ENCODE measurements at places on chromosomes 1 and 21.

- DNase-seq, result no peak
These were observed 18.8 kb downstream of the WNT9A start for GRCh38 chr1:227928811-227929375.

- no peak for DNase-seq
These were observed 7.9 kb downstream of the TAF13 start for GRCh38 chr1:109067883-109068282.

GRCh38 chr1:1079408-1080121, 5.5 kb upstream of the RNF223 start:
- DNase-seq, result no peak

DNA sequence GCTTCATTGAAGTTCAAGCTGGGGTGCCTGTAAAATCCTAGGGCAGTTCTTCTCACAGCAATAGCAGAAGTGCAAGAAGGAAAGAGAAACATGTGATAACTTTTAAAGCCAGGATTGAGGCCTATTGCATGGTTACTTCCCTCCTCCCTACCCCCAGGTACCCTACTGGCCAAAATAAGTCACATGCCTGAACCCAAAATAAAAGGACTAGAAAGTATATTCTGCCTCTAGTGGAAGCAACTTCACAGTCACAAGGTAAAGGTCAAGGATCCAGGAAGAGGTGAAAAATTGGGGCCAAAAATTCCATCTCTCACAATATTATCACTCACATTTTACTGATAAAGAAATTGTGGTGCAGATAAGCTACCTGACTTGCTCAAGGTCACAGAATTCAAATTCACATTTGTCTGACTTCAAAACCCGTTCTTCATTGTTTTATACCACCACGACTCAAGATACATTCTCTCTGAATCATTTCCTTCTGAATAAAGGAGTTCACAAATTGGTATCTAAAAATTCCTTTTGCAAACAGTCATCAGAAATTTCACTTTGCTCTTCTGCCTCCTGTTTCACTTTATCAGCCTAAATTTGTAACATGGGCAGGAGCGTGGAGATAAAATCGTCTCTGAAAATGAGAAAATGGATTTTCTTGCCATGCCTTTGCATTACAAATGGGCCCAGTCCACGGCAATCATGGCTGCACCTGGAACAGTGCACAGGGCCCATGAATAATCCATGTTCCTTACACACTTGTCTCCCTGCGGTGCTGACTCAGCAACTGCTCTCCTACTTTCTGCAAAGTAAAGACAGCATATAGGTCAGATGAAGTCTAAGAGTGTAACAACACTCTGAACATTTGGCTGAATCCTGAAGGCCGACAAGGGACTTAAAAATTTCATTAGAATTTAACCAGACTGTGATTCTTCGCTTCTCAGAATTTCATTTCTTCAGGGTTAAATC, 485.3 kb upstream of the NFIA start:
- no peak for DNase-seq

DNA sequence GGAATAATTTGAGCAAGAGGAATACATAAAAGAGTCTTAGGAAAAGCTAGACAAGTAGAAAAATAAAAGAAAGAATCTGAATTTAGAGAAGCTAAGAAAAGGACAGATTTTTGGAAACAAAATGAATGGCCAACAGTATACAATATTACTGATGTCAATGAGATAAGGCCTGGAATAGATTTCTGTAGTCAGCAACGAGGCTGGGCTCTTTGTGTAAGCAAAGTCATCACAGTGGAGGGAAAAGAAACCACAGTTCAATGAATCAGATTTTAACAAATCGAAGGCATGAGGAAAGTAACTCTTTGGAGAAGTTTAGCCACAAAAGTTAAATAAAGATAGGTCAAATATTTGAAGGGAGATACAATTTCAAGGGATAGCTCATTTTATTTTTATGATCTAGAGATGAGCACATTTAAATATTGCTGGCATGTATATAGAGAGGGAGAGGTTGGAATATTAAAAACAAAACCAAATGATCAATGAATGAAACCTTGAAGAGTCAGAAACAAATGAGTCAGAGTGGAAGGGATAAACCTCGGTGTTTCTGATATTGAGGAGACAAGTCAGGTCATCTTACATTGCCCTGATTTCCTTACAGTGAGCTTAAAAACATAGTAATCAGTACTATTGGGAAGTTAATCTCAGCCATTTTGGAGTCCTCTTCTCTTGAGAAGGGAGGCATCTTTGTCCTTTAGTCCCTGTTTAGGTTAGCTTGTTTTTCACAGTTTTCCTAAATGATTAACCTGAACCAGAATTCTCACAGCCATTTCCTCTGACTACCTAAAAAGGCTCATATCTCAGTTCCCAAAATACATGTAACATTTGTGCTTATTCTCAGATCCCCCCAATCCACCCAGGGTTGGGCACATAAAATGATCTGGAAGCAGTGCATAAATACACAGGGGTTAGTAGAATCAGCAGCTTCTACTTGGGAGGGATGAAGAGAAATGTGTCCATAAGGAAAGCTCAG, 620.0 kb upstream of the B3GALT2 start:
- DNase-seq, result no peak

DNA sequence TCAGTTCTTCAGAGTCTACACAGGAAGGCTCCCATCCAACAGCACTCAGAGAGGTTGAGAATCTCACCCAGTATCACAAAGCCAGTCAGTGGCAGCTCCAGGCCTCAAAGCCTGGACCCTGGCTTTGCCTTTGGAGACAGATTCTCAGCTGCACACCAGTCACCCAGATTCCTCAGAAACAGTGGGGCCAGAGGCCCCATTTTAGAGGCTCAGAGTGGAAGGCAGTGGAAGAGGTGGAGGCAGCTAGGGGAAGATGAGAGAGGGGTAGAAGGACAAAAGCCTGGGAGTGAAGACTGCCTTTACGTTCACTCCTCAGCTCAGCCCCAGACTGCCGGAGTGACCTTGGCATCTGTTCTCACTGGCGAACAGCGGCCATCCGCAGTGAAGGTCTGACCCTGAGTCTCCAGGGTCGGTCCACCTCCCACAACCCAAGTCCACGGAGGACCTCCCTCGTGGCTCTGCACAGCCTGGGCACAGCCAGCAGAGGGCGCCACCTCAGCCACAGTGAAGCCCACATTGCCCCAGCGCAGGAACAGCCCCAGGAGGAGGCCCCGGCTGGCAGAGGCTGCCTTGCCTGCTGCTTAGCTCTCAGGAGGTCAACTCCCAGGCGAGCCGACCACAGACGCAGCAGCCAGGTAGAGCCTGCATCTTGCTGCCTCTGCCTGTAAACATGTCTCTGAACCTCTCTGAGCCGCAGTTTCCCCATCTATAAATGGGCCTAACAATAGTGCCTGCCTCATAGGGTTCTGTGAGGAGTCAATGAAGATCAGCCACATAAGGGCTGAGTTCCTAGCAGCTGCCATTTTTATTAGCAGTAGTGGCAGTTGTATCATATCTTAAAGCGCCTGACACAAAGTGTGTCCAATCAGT, 5.9 kb upstream of the FNDC5 start:
- DNase-seq, result peak; percentile 72

GRCh38 chr1:192609110-192610079, 26.6 kb upstream of the RGS13 start:
- peak; percentile 71 for DNase-seq

- no peak for DNase-seq
These were observed 2.2 kb downstream of the MIGA1 start for GRCh38 chr1:77781683-77782082.

GRCh38 chr1:30014031-30014430, 709.4 kb downstream of the MATN1 start:
- DNase-seq, result no peak

Measured in activated CD4-positive, alpha-beta T cell treated with anti-CD3 and anti-CD28 coated beads, Interleukin-2, amount 10 ng/mL, durations not matched to agents 7 days and 5 days (primary cell).